ENCODE measurements at places on chromosomes 3 and 15. TPM values are rescaled to one million over a fixed set of nuclear protein-coding genes. Genes with fewer than 3 reads are reported as not detected.

Gene ARPIN
- 17.7 TPM for total RNA-seq

Gene PPP1R14D
- total RNA-seq: not detected

Gene TRIM42
- not detected for total RNA-seq

Gene SLC7A14
- total RNA-seq: not detected

Gene FBXO45
- total RNA-seq: 7.7 TPM

Gene SLC28A2
- not detected for total RNA-seq

Gene PODXL2
- total RNA-seq: 2.5 TPM

Gene TPRG1
- total RNA-seq: 13.6 TPM

Gene SOX14
- total RNA-seq: not detected

Gene FETUB
- not detected for total RNA-seq

Gene SH2D7
- not detected for total RNA-seq

Gene ACKR4
- total RNA-seq: 4.6 TPM

Gene A4GNT
- not detected for total RNA-seq

Gene ZPLD1
- total RNA-seq: not detected

Gene PRR20G
- not detected for total RNA-seq

Gene BLOC1S6
- 66.8 TPM for total RNA-seq

Gene AGTR1
- total RNA-seq: 19.8 TPM

Gene TMIE
- 0.19 TPM for total RNA-seq

Gene NR1I2
- 0.26 TPM for total RNA-seq

Gene CLSTN2
- total RNA-seq: 44.1 TPM

Gene VIPR1
- 2.4 TPM for total RNA-seq

Gene SEMA3B
- 22.1 TPM for total RNA-seq

Gene EFHB
- 1.3 TPM for total RNA-seq

Gene PLXNB1
- 40.0 TPM for total RNA-seq
